Muscle of leg (tissue), 16 donors: ENCODE measurements at places on chromosomes 16 and 17. TPM values are rescaled to one million over a fixed set of nuclear protein-coding genes. Genes with fewer than 3 reads are reported as not detected.

Gene MT1E
- polyA plus RNA-seq = 14.1 TPM

Gene HCRT
- 0.94 TPM for polyA plus RNA-seq

Gene CMIP
- polyA plus RNA-seq = 21.4 TPM

Gene PSME3
- polyA plus RNA-seq = 67.9 TPM

Gene P2RX5
- polyA plus RNA-seq = 19.9 TPM

Gene PERCC1
- polyA plus RNA-seq = 0.27 TPM

Gene SPNS3
- polyA plus RNA-seq = 0.48 TPM

Gene CIAPIN1
- polyA plus RNA-seq = 61.8 TPM

Gene DPEP3
- not detected for polyA plus RNA-seq

Gene EFCAB13
- 6.6 TPM for polyA plus RNA-seq

Gene OR2C1
- 0.19 TPM for polyA plus RNA-seq

Gene CD300E
- polyA plus RNA-seq = 0.07 TPM

Gene CCL16
- 0.15 TPM for polyA plus RNA-seq

Gene PNPO
- 5.9 TPM for polyA plus RNA-seq

Gene AOC2
- 0.83 TPM for polyA plus RNA-seq

Gene KRTAP4-5
- polyA plus RNA-seq = not detected

Gene HYDIN
- 1.2 TPM for polyA plus RNA-seq

Gene PTGES3L
- polyA plus RNA-seq = 37.5 TPM

Gene KRT36
- not detected for polyA plus RNA-seq

Gene NACA2
- polyA plus RNA-seq = 1.5 TPM

Gene PRSS33
- not detected for polyA plus RNA-seq

Gene CLEC3A
- not detected for polyA plus RNA-seq

Gene TAC4
- polyA plus RNA-seq = 0.95 TPM

Gene MGAT5B
- 0.57 TPM for polyA plus RNA-seq

Gene CFAP97D1
- polyA plus RNA-seq = not detected

Gene KCNAB3
- polyA plus RNA-seq = 9.5 TPM

Gene SECTM1
- polyA plus RNA-seq = 2.9 TPM

Gene CTRB1
- not detected for polyA plus RNA-seq

Gene SALL1
- 0.23 TPM for polyA plus RNA-seq

Gene CACNA1H
- polyA plus RNA-seq = 40.4 TPM

Gene NOTUM
- polyA plus RNA-seq = 3.2 TPM

Gene IL32
- polyA plus RNA-seq = 28.9 TPM

Gene ODF4
- polyA plus RNA-seq = not detected

Gene SRCIN1
- polyA plus RNA-seq = 0.75 TPM

Gene PMP22
- 220 TPM for polyA plus RNA-seq

Gene PRSS27
- polyA plus RNA-seq = 1.6 TPM

Gene DHRS7C
- polyA plus RNA-seq = 106 TPM

Gene ACSM2A
- polyA plus RNA-seq = 0.24 TPM

Gene GLIS2
- polyA plus RNA-seq = 28.5 TPM

Gene AURKB
- polyA plus RNA-seq = 13.8 TPM

Gene DNASE1L2
- 0.97 TPM for polyA plus RNA-seq

Gene TBC1D3E
- polyA plus RNA-seq = not detected

Gene MYH3
- 14,429 TPM for polyA plus RNA-seq

Gene ZDHHC7
- 44.7 TPM for polyA plus RNA-seq

Gene ADGRG3
- polyA plus RNA-seq = 0.38 TPM

Gene TAX1BP3
- 56.1 TPM for polyA plus RNA-seq

Gene PRAC1
- not detected for polyA plus RNA-seq

Gene KRTAP4-16
- not detected for polyA plus RNA-seq

Gene TP53TG3B
- not detected for polyA plus RNA-seq

Gene RDM1
- 0.39 TPM for polyA plus RNA-seq

Gene LRRC46
- polyA plus RNA-seq = 0.71 TPM
